Neural crest cell (in vitro differentiated cells): ENCODE measurements at places on chromosomes 1 and 21.

- no peak for DNase-seq
These were observed 102.4 kb downstream of the CACHD1 start for GRCh38 chr1:64572222-64572900.

DNA sequence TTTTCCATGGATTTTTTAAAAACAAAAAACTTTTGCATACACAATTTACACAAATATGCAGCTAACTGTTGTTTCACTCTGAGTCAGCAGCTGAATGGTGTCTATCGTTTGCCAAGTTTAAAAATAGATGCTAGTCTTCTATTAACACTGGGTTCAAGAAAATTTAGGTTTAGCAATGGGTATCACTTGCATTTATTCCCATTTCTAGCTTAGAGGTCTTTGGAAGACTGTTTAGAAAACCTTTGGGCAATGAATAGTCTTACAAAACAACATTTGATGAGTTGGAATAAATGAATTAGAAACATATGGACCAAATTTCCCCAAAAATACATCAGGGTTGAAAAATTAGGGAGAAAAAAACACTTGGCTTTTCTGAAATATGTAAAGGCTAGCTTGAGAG, 165.8 kb downstream of the LYPLAL1 start:
- DNase-seq, result no peak

DNA sequence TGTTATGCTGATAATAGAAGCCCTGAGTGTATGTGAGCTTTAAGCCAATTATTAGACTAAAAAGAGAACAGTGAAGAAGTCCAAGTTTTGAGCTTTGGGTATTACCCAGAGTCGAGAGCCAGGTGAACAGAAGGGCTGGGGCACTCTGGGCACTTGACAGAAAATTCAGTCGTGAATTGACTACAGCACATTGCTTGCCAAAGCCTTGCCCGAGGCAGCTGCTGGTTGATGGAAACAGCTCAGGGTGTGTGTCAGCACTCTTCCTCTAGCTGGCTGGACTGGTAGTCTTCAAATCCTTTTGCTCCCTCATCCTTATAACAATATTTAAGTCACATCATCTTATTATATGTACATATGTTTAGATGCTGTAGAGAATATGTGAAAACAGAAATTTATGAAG, 21.3 kb downstream of the PDE4B start:
- DNase-seq, result no peak

GRCh38 chr21:32457360-32457840, 44.9 kb downstream of the EVA1C start:
- no peak for DNase-seq

DNA sequence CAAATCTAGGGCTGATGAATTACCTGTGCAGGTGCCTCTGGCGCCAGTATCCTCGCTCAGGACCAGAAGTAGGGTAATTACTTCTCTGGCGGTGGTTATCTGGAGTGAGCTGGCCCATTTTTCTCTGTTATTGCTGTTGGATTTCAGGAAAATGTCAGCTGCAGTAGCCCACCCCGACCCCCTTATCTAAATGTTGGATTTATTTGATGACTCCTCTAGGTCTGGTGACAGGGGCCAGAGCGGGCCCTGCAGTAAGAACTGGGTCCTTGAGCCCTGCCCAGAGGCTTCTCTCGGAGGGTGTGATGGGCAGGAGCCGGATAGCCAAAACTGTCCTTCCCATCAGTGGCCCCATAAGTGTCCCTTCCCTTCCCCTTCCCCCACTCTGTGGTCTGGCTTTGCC, 384.3 kb downstream of the PTPRU start:
- no peak for DNase-seq

- DNase-seq, result no peak
These were observed 134.6 kb downstream of the GLIS1 start for GRCh38 chr1:53604291-53604919.
